Dermis microvascular lymphatic vessel endothelial cell (primary cell): ENCODE measurements at places on chromosomes 4 and X. TPM values are rescaled to one million over a fixed set of nuclear protein-coding genes. Genes with fewer than 3 reads are reported as not detected.

DNA sequence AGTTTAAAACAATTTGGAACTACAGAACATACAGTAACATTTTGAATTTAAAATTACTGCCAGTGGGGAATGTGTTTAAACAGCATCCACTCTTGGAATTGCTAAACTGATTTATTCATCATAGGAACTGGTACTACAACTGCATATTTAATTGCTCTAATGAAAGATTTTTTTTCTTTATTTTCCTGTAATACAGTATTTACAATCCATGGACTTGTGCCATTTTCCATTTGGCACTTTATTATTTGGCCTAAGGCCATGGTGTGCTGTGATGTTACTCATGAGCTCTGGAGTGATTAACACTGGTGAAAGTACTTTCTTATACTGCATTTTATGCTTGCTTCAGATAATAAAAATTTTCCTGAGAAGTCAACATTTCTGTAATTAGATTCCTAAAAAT, 69.7 kb upstream of the NUDT6 start:
- DNase-seq, result peak; percentile 84

The SLC6A8 gene
- total RNA-seq, result 5.5 and 5.9 TPM in 2 replicates

DNA sequence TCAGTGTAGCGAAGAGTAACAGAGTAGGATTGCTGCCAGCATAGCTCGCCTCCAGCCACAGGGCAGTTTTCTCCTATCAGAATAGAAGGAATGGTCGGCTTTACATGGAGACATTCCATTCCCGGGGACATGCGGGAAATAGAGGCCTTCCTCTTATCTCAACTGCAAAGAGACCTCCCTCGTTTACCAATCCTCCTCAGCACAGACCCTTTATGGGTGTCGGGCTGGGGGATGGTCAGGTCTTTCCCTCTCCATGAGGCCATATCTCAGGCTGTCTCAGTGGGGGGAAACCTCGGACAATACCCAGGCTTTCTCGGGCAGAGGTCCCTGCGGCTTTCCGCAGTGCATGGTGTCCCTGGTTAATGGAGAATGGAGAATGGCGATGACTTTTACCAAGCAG, 285.0 kb downstream of the ASMT start:
- no peak for DNase-seq

GRCh38 chr4:63505714-63506460, 903.4 kb downstream of the TECRL start:
- no peak for DNase-seq

- DNase-seq, result no peak
Observed at GRCh38 chr4:145293658-145294057, 113.3 kb upstream of the OTUD4 start.

The CFAP99 gene
- total RNA-seq, result not detected in 2 replicates

DNA sequence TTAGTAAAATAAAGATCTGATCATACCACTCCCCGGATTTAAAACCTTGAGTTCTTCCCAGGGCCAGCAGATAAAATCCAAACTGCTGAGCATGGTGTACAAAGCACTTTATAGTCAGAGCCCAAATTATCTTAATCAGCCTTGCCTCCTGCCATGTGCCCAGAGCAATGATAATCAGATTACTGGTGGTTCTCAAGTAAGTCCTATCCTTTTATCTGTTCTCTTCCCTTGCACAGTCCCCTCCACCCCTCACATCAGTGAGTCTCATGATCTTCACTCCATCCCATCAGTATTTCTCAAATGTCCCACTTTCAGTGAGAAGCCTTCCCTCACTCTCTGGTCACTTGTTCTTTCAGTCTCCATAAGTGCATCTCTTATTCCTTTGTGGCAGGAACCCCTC, 22.7 kb downstream of the INTS6L start:
- DNase-seq, result no peak

DNA sequence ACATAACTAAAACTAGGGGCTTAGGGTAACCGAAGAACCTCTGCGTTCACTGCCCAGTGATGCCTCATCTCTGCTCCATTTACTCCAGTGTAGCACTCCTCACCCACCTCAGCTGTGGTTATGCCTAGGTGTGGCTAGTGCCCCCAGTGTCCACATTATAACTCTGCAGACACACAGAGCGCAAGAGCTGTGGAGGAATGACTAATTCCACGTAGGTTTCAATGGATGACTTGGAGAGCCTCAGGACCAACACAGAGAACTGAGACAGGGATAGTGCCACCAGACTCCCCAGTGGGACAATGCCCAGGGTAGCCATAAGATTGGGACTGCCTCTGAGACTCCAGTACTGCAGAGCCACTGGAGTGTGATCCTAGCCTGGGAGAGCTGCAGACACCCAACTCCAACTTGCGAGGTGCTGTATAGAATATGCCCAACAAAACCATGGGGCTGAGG, 542.4 kb upstream of the DIPK2B start:
- DNase-seq, result no peak

GRCh38 chr4:142435599-142436235, 410.4 kb downstream of the INPP4B start:
- no peak for DNase-seq

DNA sequence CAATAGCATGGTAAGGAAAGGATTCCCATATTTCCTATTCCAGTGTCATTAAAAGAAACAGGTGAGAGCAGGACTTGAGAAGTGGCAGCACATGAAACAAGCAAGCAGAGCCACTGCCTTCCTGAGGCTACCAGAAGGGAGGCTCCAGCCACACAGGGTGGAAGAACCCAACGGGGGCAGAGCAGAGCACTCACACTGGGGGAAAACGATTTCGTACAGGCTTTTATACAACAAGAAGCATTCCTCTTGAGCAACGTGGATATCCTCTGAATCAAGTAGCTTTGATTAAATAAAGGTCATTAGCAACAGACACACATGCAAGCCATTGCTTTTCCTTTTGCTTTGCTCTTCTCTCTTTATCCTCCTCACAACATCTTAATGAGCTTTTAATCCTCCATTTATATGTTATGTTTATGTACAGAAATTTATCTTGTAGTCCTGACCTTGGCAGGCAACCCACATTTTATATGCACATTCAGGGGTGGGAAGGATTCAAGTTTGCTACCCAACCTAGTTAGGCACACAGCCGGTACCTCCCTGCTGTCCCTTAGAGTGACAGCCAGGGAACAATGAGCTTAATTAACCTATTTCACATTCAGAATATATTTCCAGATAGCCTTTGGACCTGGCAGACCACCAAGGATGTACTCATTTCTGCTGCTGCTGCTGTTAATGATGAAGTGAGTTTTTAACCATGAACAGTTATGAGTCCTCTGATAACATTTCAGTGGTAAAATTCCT, 202.1 kb downstream of the ARHGAP24 start:
- peak; percentile 7 for DNase-seq
